ENCODE measurements at places on chromosomes 5 and 9.

DNA sequence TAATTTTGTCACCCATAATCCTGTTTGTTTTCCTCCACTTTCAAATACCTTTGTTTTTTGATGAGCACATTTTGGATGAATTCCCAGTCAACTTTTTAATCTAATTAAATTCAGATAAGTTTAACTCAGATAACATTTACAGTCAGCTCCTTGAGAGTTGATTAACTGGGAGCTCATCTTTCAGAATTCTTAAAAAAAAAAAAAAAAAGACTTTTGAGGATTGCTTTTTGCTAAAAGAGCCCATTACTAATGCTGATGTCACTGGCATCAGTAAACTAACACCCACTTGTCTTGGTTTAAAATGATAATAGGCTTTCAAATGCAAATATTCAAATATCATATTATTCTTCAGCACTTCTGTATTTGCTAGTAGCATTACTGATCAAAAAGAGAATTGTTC, 47.1 kb upstream of the NFIB start:
- DNase-seq = no peak

DNA sequence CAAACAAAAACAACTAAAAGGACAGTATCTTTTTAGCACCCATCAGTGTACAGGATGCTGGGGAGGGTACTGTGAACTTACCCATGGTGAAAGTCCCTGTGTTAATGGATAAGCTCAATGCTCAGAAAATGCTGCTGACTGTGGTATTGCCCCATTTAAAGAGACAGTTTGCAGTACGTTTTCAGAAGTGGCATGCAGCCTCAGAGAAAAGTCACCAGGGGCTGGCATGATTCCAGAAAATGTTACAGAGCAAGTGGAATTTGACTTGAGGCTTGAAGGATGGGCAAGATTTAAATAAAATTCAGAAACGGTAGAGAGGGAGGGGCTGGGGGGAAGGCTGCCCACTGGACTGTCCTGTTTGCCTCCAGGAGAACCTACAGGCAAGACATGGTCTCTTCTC, 7.2 kb downstream of the S1PR3 start:
- no peak for DNase-seq

DNA sequence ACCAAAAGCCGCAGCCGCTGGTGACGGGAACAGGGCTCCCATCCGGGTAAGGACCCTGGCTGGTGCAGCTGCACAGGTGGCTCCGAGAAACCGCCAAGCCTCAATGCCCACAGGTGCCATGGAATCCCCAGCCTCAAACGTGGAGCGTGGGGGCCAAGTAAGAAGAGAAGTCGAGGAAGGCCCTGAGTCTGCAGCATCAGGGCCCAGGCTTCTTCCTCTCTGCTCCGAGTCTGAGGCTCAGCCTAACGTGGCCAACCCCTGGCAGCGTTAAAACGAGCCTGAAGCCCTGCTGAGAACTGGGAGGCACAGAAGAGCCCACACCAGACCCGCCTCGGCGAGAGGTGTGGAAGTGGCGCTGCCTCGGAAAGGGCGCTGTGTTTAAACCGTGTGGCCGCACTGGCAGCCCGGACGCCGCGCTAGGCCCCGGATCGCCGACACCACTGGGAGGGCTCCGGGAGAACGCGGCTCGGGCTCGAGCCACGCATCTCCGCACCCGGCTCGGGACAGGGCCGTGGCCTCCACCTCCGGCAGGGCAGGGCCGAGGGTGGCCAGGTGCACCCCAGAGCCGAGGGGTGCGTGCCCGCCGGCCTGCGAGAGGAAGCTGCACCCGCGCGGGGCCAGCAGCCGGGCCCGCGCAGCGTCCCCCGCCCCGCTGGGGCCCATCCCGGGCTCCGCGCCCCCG, 730 bp downstream of the ZMYND19 start:
- DNase-seq = no peak

GRCh38 chr5:170749911-170750431, 33.6 kb upstream of the GABRP start:
- no peak for DNase-seq

Measured in stimulated activated CD4-positive, alpha-beta T cell treated with anti-CD3 and anti-CD28 coated beads, TNF-alpha, amount 100 ng/mL, for 1 hour (primary cell).